ENCODE measurements at places on chromosomes 16 and 17.

- DNase-seq, result no peak
These were observed 5.5 kb downstream of the DLX3 start for GRCh38 chr17:49989518-49989880.

DNA sequence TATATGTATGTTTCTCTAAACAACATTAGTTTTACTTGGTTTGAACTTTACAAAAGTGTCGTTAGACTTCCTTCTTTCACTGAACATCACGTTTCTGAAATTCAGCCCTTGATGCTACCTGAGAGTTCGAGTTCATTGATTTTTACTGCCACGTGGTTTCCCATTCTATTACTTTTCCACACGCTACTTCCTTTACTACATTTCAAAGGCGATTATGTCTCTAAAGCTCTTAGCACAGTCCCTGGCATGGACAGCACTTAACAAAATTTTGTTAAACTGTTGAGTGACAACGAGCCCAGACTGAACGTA lies 15.9 kb upstream of the ARHGAP17 start:
- no peak for DNase-seq

- no peak for DNase-seq
These were observed 44.7 kb downstream of the SREBF1 start for GRCh38 chr17:17792037-17792550.

DNA sequence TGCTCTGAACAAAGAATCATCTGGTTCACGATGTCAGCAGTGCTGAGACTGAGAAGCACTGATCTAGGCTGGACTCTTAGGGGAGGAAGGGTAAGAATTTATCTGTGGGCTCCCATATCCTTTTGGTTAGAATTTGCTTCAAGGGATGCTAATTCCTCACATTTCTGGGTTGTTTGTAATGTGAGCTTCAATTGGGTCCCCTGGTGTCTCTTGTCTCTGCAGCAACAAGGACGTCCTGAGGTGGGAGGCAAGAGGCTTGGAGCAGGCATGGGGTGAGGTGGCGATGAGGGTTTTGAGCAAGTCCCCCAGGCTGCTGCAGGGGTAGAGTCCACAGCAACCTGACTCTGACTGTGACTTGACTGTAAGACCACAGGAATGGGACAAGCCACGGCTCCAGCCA lies 213.8 kb upstream of the NLRP1 start:
- no peak for DNase-seq

- DNase-seq, result no peak
These were observed 27.3 kb upstream of the STH start for GRCh38 chr17:45971698-45972141.

GRCh38 chr16:27108826-27109665 lies 42.3 kb downstream of the C16orf82 start:
- DNase-seq, result no peak

DNA sequence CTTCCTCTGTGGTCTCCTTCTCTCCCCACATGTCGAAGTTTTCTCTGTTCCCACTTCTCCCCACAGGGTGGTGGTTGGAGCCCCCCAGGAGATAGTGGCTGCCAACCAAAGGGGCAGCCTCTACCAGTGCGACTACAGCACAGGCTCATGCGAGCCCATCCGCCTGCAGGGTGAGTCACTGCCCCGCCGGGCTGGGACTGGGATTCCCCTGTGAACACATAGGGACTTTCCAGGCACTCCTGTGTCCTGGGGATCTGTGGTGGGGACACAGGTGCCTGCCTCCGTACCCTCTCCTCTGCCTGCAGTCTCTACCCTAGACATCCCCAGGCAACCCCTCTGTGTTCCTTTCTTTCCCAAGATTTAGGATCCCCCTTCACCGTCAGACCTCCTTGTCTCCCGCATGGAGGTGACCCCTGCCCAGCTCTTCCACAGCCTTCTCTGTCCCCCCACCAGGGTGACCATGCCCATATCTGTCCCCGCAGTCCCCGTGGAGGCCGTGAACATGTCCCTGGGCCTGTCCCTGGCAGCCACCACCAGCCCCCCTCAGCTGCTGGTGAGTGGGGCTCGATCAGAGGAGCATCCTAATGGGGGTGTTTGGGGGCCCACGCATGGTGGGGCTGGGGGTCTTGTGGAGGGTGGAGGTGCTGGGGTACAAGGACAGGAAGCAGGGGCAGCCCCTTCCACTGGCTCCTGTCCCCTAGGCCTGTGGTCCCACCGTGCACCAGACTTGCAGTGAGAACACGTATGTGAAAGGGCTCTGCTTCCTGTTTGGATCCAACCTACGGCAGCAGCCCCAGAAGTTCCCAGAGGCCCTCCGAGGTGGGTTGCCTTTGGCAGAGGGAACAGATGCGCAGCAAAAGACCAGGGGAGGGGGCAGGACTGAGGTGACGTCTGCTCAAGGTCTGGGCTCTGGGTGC lies 5.8 kb downstream of the ITGAM start:
- DNase-seq, result peak; percentile 75

DNA sequence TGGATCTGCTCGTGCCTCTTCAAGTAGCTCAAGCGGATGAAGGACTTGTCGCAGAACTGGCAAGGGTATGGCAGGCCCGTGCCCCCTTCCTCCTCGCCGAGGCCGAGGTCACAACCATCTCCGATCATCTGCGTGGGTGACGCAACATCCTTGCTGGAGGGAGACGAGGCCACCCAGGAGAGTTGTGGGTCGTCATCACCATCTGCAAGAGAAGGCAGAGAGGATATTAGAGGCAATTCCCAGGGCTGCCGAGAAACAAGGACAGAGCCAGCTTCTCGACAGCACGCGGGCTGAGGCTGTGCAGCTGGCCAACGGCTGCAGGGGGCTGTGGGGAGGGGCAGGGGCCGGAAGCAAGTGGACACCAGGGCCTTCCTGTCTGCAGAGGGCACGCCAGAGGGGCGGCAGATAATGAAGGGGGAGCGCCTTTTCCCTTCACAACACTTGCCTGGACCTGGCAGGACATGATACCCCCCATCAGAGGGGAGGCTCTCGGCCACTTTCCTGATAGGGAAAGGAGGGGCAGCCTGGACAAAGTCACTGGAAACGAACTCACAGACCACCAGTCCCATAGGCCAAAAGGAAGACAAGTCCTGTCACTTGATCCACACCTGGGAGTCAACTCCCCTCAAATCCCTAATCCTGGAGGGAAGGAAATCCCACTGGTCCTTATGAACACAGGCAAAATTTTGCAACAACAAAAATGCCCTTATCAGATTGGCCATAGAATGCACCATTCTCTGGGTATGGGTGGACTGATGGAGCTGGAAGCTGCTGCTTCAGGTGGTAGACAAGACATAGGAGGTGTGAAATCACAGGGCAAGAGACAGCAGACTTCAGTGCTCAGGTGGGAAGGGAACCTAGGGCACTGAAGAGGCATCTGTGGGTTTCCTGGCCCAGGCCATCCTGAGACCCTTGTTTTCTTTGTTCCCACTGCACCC lies 217.0 kb downstream of the ZNF423 start:
- no peak for DNase-seq

DNA sequence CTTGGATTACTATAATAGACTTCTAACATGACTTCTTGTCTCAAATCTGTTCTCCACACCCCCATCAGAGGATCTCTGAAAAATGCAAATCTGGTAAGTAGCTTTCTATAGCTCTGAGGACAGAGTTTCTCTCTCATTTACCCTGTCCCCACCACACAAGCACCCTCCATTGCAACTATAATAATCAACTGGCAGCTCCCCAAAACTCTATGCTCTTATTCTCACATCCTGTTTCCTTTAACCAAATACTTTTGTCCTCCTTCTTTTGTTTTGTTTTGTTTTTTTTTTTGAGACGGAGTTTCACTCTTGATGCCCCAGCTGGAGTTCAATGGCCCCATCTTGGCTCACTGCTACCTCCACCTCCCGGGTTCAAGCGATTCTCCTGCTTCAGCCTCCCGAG lies 73.4 kb downstream of the HELZ start:
- no peak for DNase-seq

GRCh38 chr16:25270577-25270976 lies 12.9 kb upstream of the ZKSCAN2 start:
- DNase-seq, result no peak

DNA sequence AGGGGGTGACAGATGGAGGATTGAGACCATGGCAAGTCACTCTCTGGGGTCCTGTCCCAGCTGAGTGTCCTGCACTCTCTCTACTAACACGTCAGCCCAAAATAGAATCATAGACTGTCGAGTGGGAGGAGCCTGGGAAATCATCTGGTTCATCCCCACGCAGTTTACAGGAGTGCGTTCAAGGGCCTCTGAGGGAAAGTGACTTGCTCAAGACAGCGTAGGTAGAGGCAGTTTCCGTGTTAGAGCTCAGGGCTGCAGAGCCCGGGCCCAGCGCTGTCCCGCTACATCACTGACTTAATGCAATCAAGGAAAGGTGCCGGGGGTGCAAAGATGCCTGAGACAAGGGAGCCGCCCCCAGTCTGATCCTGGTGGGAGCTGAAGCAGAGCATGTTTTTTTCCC lies 10.3 kb downstream of the GSG1L2 start:
- DNase-seq, result no peak

GRCh38 chr17:73349138-73349537 lies 37.3 kb upstream of the CDC42EP4 start:
- no peak for DNase-seq

DNA sequence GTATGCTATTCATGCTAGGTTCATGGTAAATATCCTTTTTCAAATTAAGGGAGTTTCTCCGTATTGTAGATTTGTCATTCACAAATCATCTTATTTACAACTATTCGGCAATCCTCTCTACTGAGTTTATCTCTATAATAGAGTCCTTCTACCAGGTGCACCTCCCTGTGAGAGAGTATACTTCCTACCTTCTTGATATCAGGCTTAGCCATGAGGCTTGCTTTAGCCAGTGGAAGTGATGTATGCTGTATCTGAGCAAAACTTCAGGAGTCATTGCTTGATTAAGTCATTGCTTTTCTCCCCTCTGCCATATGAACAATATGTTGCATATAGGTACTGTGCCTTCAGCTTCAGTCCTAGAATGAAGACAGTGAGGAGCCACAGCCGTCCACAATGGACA lies 20.5 kb downstream of the NSRP1 start:
- no peak for DNase-seq

DNA sequence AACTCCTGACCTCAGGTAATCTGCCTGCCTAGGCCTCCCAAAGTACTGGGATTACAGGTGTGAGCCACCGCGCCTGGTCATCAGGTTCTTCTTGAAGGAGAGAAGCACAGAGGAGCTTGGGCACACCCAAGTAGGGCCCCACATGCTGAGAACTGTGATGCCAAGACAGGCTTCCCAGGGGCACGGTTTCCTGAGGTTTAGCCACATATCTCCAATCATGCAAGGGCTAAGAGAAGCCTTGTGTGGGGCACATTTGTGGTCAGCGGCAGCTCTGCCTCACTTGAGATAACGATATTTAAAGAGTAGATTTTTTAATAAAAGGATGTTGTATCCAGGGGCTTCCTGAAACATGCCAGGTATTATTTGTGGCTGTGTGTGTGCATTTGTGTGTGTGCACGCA lies 46.9 kb downstream of the CUEDC1 start:
- DNase-seq, result no peak

- DNase-seq, result no peak
These were observed 4.1 kb downstream of the SLC9A5 start for GRCh38 chr16:67252609-67253497.

- DNase-seq, result no peak
These were observed 3.0 kb downstream of the RASL10B start for GRCh38 chr17:35734396-35734795.

GRCh38 chr16:72093448-72094265 lies at the start of the genes DHX38 and TXNL4B:
Gene DHX38 (plus strand): TSS chr16:72093847. CDS start chr16:72096158, 2,311 bp downstream.
Gene TXNL4B (minus strand): TSS chr16:72093620. CDS start chr16:72090749, 2,871 bp downstream.
- peak; percentile 84 for DNase-seq

- no peak for DNase-seq
These were observed 32.2 kb downstream of the RHBDL3 start for GRCh38 chr17:32297860-32298259.
